ENCODE measurements at places on chromosomes 12 and 14. TPM values are rescaled to one million over a fixed set of nuclear protein-coding genes. Genes with fewer than 3 reads are reported as not detected.

CLMN gene
- total RNA-seq: 0.22 TPM

CMA1 gene
- total RNA-seq: not detected

ESYT1 gene
- total RNA-seq: 484 TPM

CLBA1 gene
- total RNA-seq: 8.0 TPM

TMEM229B gene
- total RNA-seq: 0.33 TPM

KRT72 gene
- not detected for total RNA-seq

EIF2B2 gene
- 74.6 TPM for total RNA-seq

INHBC gene
- total RNA-seq: not detected

ATN1 gene
- total RNA-seq: 22.4 TPM

SSTR1 gene
- 22.0 TPM for total RNA-seq

ZNF384 gene
- total RNA-seq: 10.3 TPM

COL2A1 gene
- not detected for total RNA-seq

CFAP73 gene
- total RNA-seq: not detected

ACVRL1 gene
- 12.5 TPM for total RNA-seq
